ENCODE measurements at places on chromosomes 13 and 19.

- DNase-seq = no peak
Measured at GRCh38 chr13:98524391-98524790, 52.5 kb downstream of the STK24 start.

DNA sequence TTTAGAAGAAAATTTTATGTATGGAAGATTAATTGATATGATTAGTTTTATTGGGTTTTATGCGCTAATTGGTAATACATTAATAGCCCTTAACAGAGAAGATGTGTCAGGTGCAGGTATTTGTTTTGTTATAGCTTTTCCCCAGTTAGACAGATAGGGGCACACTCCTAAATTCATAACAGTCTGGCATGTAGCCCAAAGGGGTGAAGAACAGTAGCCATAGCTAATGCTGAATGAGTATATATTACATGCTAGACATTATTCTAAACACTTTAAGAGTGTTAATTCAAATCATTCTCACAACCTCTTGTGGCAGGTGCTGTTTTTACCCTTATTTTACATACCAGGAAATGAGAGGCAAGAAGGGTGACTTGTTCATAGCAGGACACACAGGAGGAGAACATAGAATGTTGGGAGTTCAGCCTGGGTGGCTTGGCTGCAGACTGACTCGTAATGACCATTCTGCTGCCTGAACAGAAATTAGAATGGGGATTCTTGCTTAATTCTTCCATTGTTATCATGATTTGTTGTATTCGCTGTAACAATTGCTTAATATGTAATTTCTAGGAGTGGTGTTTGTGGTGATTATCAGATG lies 20.1 kb downstream of the PCCA start:
- no peak for DNase-seq

GRCh38 chr19:16506961-16507360 lies 10.8 kb downstream of the C19orf44 start:
- DNase-seq = no peak

DNA sequence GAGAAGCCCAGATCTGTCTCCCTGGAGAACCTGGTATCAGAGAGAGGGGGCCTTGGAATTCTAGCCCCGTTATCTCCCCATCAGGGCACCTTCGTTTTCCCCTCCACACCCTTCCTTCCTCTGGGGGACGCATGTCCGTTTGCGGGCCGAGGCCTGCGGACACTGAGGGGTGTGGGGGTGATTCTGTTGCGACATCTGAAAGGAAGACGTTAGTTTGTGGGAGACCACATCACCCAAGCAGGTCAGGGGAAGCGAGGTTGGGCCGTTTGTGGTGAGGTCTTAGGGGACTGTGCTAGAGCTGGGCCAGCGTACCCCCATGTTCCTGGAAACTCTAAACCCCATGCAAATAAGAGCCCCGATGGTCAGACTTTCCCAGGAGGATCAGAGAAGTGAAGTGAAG lies 3.7 kb upstream of the HSH2D start:
- no peak for DNase-seq

DNA sequence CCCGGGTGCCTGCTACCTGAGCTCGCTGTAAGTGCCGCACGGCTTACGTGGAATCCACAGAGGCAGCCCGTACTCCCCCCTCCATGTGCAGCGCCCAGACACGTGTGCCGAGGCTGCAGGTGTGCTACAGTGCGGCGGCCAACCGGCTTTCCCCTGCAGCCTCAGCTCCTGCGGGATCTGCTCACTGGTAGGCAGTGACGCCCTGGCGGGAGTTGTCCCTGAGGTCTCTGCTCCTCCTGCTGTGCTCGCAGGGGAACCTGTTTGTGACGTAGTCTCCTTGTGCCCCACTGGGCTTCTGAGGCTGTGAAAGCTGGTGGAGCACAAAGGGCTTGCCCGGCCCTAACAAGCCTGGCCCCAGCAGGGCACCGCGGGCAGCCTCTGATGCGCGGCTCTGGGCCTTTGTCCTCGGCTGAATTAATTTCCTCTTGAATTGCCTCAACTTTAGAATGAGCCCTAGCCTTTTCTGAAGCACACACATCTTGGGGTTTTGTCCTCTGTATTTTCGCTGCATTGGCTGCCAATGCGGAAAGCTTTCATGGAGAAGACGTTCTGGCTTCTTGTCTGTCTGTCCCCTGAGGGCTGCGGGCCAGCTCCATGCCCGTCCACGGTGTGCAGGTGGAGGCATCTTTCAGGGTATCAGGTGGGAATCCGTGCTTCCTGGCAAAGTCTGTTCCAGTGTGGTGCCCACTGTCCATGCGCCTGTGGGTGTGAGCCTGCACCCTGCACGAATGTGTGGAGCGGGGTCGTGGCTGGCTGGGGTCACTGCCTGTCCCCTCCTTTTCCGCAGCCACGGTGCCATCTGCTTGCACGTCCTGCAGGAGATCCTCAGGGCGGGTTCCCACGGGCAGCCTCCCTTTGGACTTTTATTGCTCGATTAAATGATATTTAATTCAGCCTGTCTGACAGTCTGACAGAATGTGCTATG lies 77.3 kb upstream of the MCF2L start:
- no peak for DNase-seq

- DNase-seq = no peak
Measured at GRCh38 chr13:77034881-77035280, 7.9 kb upstream of the FBXL3 start.

GRCh38 chr13:41774605-41775218 lies 186.2 kb downstream of the VWA8 start:
- no peak for DNase-seq

DNA sequence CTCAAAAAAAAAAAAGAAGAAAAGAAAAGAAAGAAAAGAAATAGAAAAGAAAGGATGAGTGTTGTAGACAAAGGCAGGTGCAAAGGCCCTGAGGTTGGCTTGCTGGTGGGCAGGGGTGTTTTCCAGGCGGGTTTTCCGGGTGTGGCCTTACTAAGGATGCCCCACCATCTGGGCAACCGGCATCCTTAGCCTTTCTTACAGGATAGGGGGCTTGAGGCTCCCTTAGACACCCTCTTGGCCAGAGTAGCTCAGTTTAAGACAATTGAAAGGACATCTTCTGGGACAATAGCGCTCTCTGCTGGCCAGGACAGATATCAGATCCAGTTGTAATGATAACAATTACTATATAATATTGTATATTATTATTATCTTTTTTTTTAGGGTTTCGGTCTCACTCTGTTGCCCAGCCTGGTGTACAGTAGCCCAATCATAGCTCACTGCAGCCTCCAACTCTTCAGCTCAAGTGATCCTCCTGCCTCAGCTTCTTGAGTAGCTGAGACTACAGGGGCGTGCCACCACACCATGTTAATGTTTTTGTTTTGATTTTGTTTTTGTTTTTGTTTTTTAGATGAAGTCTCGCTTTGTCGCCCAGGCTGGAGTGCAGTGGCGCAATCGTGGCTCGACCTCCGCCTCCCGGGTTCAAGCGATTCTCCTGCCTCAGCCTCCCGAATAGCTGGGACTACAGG lies 1.4 kb upstream of the QTRT1 start:
- DNase-seq = peak; percentile 47

GRCh38 chr13:106874323-106874722 lies 306.4 kb upstream of the ARGLU1 start:
- no peak for DNase-seq

- no peak for DNase-seq
Measured at GRCh38 chr13:24385902-24386301, 76.5 kb downstream of the C1QTNF9 start.

DNA sequence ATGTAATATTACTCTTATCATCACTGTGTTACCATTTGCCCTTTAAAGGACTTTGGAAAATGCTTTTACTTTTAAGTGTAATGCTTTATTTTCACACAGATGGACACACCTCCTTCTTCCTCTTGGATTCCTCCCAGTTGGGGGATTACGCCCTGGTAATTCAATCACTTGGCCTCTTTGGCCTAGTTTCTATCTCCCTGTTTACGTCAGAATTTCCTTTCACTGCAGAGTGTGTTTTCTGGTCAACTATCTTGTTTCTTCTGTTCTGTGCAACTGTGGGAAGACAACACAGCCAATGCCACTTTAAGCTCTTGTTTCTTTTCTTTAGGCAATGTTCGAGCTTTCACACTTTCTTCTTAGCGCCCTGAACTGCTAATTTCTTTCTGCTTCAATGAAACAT lies 257.3 kb upstream of the MAB21L1 start:
- DNase-seq = no peak

- DNase-seq = no peak
Measured at GRCh38 chr13:92313382-92313781, 913.2 kb upstream of the GPC6 start.

GRCh38 chr19:41328842-41329225 lies 18.9 kb downstream of the CCDC97 start:
- no peak for DNase-seq

- DNase-seq = no peak
Measured at GRCh38 chr13:52359534-52359933, 46.4 kb downstream of the THSD1 start.

DNA sequence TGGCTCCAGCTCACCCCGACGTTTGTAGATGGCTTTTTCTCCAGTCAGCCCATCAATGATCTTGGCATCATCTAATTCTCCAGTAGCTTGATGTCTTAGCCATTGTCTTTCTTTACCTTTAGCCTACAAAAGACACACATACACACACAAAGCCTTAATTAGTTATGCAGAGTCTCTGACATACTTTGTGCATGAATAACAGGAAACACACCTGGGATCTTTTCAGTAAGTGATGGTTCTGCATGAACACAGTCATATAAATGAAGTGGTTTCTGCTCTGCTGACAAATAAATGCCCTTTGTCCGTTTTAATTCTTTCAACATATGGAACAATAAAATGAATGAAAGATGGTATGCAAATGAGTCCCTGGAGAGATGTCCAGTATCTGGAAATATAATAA lies 133.3 kb downstream of the RGCC start:
- DNase-seq = no peak

DNA sequence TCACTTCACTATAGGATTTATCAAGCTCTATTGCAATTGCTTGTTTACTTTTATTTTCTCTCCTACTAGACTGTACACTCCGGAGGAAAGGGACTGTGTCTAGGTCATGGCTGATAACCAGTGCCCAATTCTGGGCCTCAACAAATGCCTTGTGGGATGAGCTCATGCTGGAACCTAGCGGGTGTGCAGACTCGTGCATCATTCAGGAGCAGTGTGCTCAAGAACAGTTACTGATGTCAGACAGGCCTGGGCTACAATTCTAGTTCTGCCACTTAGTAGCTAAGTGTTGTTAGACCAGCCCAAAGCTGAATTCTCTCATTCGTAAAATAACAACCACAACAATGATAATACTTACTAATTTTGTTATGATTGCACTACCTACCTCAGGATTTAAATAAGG lies 95.4 kb downstream of the CYSLTR2 start:
- DNase-seq = no peak

DNA sequence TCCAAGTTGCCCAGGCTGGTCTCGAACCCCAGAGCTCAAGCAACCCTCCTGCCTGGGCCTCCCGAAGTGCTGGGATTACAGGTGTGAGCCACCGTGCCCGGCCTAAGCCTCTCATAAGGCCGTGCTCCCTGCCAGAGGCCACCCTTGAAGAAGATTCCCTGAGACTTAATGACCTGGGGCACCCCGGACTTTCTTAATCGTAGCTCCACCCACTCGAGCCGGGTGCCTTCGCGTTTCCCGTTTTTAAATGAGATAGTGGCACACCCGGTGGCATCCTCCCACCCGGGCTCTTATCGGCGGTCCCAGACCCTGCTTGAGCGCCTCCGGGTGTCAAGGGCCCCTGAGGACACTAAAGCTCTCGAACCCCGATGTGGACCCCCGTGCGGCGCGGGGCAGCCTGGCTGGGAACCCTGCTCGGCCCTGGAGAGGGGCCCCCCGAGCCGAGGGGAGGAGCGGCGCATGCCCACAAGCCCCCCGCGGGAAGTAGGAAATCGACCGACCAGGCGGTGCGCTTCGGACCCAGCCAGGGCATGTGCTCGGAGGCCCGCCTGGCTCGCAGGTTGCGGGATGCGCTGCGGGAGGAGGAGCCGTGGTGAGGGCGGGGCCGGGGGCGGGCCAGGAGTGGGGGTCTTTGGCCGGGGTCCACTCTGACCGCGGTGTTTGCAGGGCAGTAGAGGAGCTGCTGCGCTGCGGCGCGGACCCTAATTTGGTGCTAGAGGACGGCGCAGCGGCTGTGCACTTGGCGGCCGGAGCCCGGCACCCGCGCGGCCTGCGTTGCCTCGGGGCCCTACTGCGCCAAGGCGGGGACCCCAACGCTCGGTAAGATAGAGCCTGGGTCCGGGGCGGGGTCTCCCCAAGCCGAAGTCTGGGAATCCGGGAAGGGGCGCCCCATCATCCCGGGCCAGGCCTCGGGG lies at the start of gene ANKLE1:
Gene ANKLE1, plus strand, starts transcription at position 511 of the 914 bp plus-strand sequence. Its CDS starts 20 bp downstream, at position 531.
- no peak for DNase-seq

- no peak for DNase-seq
Measured at GRCh38 chr19:39705578-39706188, 1.4 kb downstream of the LGALS14 start.

Data from activated CD4-positive, alpha-beta T cell treated with anti-CD3 and anti-CD28 coated beads for 1 hour (primary cell).